ENCODE measurements at places on chromosomes 3 and 15.
A peak's percentile ranks its signal among the peaks of the same experiment; 100 is the strongest.

DNA sequence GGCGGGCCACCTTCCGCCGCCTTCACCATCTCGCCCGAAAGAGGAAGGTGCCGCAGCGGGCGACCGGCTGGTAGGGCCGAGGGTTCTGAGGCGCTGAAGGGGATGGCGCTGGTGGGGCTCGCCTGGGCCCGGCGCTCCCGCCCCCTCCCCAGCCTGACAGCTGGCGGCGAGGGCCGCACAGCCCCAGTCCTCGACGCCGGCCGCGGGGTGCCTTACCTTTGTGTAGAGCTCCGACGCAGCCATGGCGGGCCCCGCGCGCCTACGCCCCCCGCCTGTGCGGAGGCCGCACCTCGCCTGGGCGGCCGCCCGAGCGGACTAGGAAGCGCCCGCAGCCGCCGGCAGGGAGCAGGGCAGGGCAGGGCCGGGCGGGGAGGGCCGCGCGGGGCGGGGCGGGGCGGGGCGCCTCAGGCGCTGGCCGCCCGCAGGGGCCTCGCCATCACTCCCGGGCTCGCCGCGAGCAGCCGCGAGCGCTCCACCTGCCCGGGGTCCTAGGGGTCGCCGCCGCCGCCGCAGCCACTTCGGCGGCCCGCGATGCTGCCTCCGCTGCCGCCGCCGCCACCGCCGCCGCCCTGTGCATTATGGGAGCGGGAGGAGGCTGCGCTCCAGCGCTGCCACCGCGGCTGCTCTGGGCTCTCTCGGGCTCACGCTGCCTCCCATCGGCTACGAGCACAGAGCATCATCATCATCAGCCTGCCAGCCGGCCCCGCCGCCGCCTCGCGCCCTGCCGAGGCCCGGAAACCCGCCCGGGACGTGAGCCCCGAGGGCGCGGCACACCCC is at the start of gene MYO5A:
Gene MYO5A, minus strand, starts transcription at position 317 of the 777 bp plus-strand sequence. Its CDS starts 74 bp downstream, at position 243.
- peak; percentile 64 for DNase-seq

- no peak for DNase-seq
These were observed 45.7 kb downstream of the WDR76 start for GRCh38 chr15:43872416-43873020.

- DNase-seq, result no peak
These were observed 904.2 kb downstream of the SI start for GRCh38 chr3:164174059-164174458.

GRCh38 chr15:99158626-99159412 is 53.9 kb downstream of the SYNM start:
- no peak for DNase-seq

DNA sequence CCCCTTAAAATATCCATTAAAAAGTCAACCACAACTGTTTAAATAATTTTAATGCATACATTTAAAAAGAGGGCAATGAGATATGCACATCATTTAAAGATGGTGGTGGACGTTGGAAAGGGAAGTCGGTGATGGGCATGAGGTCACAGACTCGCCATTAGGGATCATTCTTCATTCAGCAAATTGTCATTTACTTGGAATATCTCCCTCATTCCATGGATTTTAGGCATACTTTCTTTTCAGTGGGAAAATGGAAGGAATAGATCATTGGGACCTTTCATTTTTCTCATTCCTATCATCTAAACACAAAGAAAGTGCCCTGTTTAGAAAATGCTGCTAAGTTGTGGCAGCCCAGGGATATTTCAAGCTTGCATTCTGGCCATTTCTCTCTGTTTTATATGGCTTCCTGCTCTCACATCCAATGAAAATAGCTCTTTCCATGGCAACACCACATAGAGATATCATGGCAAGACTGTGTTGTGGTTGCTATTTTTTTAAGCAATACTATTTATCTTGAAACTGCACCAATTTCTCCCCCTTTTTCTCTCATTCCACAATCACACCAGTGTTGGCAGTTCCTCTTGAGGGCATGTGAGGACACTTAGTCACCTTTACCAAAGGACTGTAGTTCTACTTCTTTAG is 40.7 kb upstream of the LMCD1 start:
- no peak for DNase-seq

- no peak for DNase-seq
These were observed 11.2 kb downstream of the EPHB3 start for GRCh38 chr3:184572633-184573270.

- DNase-seq, result no peak
These were observed 75.7 kb upstream of the CHRNA7 start for GRCh38 chr15:31954374-31955172.

DNA sequence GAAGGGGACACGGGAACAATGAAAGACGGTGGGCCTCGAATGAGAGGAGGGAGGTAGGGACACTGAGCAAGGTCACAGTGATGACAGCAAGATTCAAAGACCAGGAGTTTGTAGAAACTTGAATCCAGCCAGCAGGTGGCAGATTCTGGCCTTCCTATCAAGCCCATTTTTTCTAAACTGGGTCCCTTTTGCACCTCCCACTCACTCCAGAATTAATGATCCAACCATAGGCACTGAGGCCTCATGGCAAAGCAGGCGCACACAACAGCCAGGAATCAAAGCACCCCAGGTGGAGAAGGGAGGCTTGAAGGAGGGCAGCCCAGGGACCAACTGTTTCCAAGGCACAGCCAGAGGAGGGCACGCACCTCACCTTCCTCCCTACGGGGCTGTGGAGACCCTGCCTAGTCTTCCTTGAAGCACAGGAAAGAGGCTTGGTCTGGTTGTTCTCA is 90.2 kb downstream of the ANP32A start:
- DNase-seq, result no peak

GRCh38 chr3:49359623-49360022 is 1.5 kb upstream of the GPX1 start:
- no peak for DNase-seq

DNA sequence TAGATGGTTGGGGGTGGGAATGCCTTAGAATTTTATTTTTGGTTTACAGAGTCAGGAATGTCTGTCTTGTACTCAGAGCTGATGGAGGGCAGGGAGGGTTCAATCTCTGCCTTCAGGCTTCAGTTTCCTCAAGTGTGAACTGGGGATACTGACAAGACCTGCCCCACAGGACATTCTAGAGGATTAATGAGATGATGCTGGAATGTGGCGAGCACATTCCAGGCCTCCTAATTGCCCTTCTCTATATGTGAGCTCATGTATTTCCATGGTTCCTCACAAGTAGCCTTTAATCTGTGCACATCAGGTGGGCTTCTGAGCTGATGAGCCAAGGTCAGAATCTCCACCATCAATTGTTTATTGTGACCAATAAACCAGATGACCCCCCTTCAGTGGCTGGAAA is 90.4 kb downstream of the CACNA2D3 start:
- DNase-seq, result no peak

DNA sequence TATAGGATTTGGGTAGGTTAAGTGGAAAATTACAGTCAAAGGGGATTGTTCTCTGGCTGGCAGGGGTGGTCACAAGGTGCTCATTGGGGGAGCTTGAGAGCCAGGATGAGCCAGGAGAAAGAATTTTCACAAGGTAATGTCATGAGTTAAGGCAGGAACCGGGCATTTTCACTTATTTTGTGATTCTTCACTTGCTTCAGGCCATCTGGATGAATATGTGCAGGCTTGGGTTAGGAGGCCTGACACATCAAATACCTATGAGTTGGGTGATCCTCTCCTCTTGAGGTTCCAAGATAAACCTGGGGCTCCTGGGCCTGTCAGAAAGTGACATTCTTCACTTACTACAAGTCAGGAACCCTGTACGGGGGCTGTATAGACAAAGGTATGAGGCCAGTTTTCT is 68.7 kb downstream of the CD200 start:
- DNase-seq, result no peak

GRCh38 chr3:148861277-148861869 is 3.7 kb upstream of the CPA3 start:
- no peak for DNase-seq
